ENCODE measurements at places on chromosomes 2 and 18.
A peak's percentile ranks its signal among the peaks of the same experiment; 100 is the strongest.

- DNase-seq: no peak
Observed at GRCh38 chr18:8757396-8757997, 52.1 kb downstream of the MTCL1 start.

DNA sequence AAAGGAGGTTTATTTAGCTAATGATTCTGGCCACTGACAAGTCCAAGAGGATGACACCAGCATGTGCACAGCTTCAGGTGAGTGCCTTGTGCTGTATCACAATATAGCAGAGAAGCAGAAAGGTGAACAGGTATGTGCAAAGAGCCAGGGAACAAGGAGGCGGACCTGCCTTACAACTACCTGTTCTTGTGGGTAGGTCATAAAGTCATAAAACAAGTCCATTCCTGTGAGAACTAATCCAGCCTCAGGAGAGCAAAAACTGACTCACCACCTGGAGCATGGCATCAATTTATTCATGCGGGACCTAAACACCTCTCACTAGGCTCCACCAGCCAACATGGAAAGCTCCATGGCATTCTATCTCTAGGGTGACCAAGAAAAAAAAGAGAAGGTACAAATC is 234.2 kb downstream of the ASXL3 start:
- no peak for DNase-seq

- peak; percentile 28 for DNase-seq
Observed at GRCh38 chr2:66436581-66437001, 1.7 kb downstream of the MEIS1 start.

DNA sequence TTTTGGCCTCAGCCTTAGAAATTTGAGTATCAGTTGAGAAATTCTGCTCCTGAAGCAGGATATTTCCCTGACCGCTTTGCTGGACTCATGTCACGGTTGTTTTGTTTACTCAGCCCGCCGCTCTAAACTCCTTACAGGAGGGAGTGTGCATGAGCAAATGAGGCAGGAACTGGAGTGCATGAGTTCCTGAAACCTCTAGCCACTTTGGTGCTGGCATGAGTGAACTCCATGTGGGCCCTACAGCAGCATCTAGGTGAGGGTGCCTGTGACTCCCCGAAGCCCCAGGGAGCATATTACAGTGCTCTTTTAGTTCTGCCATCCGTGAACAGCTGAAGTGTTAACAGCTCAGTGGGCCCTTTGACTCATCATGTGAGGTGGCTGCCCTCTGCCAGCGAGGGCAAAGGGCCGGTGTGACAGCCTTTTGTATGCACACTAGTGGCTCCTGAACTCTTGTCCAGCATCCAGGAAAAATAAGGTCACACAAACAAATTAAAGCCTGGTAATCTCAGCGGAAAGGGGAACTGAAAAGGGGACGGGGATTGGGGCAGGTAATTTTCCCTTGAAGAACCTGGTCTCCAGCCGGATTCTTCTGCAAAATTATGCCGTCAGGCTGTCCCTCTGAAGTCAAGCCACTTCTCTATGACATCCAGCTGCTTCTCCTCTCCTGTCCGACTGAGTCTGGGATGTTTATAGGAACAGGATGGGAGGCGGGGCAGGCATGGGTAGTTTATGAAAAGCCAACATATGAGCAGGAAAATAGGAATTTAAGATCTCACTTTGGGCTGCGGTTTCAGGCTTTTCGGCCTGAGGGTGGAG is 1668.7 kb downstream of the SUCLG1 start:
- DNase-seq: no peak

GRCh38 chr2:16140771-16141640 is 200.7 kb downstream of the MYCN start:
- DNase-seq: no peak

- no peak for DNase-seq
Observed at GRCh38 chr2:106144621-106145331, 49.3 kb downstream of the UXS1 start.

DNA sequence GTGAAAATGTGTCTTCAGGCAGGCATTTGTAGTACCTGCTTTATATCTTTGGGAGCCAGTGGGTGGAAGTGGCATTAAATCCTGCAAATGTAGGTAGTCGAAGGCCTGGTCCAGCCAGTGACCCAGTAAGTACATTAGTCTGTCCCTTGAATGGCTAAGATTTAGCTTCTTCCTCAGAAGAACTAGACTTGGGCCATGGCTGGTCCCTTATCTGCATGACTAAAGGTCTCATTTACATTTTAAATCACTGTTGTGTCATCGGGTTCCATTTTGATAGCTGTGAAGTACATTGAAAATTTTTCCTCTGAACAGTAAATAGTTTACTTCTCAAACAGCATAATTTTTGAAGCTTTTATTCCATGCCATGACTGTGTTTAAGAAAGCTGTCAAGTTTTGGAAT is 438.4 kb upstream of the KLHL29 start:
- DNase-seq: no peak

- peak; percentile 60 for DNase-seq
Observed at GRCh38 chr18:79798999-79799370, 1.2 kb downstream of the KCNG2 start.

GRCh38 chr2:30686000-30686399 is 121.2 kb downstream of the CAPN13 start:
- DNase-seq: no peak

DNA sequence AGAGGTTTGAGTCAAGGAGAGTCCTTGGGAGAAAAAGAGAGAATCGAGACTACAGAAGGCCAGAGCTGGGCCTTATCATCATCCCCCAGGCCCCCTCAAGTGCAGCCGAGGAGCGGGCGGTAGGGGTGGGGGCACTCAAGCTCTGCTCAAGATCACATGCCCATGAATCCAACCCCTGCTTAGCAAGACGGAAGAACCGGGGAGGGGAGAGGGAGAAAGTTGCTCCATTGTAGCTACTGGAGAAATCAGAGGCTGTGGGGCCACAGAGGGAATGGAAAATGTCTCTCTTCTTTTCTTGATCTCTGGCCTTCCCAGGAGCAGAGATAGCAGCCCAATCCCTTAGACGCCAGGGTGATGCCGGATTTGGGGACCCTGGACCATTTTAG is 14.6 kb downstream of the SLC4A3 start:
- no peak for DNase-seq

- DNase-seq: no peak
Observed at GRCh38 chr2:34787341-34787740, 1188.2 kb upstream of the FAM98A start.

GRCh38 chr18:21960189-21960588 is 209.2 kb upstream of the GATA6 start:
- DNase-seq: no peak

DNA sequence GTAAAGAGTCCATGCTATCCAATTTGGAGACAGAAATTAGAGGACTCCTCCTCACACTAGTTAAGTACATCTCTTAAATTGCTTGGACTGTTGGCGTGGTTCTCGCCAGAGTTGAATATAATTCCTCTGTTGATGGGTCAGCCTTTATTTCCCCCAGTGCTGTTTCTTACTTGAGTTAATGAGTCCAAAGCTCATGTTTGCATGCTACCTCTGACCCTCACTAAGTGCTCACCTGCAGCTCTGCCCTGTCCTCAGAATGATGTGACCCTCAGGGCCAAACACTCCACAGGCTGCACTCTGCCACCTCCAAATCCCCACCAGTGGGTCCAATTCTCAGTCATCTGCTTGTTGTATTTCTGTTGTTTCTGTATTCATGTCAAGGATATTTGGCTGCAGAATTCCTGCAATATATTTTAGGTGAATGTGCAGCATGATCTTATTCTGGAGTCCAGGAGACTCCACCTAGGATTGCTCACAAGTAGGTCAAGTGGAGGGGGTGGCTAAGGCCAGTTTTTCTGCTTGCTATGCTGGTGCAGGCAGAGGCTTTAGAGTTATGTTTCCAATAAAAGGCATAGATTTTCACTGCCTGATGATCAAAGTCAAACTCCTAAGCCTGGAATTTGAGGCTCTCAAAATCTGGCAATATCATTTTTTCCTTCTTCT is 37.8 kb downstream of the RDH14 start:
- DNase-seq: no peak

DNA sequence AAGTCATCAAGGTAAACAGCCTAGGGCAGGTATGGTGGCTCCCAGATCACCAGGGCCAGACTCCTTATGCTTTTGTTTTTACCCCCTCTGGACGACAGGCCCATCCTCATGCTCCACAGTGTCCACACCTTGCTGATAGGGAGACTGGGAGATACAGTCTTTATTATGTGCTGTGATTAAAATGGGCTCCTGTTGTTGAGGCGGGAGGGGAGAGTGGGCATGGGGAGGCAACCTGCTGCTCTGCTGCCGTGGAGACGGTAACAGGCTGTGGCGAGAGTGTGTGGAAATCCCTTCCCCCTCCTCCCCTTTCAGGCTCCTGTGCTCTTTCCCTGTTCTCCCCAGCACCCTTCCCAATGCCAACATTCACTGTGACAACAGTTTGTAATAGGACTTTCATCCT is 38.2 kb upstream of the PNO1 start:
- no peak for DNase-seq

GRCh38 chr2:191571163-191571769 is 106.7 kb upstream of the NABP1 start:
- DNase-seq: peak; percentile 20

DNA sequence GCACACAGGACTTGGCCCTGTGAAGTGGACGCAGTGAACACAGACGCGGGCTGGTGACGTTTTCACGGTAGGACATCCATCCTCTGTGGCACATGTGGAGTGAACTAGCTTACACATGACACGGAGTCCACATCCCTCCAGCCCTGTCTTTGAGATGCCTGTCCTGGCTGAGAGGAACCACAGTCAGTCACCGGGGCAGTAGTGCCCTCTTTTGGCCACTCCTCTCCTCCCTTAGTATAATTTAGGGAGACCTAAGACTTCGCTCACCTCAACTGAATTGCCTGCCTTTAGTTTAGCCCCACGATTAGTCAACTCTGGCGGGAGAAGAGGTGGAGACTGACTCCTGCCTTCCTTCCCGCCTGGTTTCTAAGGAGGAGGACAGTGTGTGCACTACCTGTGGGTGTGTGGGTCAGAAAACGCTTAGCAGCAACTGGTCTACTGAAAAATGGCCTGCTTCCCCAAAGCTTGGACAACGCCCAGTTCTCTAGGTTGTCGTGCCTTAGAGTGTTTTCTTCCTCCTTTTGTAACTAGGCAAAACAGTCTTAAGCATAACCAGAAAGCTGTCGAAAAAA is 70.6 kb downstream of the MBP start:
- peak; percentile 67 for DNase-seq

DNA sequence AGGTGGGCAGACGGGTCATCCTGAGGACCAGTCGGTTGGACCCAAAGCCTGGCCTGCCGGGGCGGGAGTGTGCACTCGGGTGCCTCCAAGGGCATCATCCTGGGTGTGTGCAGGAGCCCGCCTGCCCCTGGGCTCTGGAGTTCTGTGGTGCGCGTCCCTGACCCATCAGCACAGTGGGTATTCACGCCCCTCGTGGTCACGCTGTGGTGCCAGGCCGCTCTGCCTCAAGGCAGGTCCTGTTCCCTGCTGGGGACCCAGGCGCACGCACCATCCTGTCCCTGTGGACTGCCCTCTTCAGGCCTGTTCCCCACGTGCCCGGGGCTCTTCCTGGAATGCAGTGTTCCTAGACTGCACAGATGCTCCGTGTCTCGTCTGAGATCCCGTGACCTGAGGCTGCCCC is 14.3 kb upstream of the D2HGDH start:
- no peak for DNase-seq

- DNase-seq: no peak
Observed at GRCh38 chr2:33782395-33783230, 183.5 kb upstream of the FAM98A start.

DNA sequence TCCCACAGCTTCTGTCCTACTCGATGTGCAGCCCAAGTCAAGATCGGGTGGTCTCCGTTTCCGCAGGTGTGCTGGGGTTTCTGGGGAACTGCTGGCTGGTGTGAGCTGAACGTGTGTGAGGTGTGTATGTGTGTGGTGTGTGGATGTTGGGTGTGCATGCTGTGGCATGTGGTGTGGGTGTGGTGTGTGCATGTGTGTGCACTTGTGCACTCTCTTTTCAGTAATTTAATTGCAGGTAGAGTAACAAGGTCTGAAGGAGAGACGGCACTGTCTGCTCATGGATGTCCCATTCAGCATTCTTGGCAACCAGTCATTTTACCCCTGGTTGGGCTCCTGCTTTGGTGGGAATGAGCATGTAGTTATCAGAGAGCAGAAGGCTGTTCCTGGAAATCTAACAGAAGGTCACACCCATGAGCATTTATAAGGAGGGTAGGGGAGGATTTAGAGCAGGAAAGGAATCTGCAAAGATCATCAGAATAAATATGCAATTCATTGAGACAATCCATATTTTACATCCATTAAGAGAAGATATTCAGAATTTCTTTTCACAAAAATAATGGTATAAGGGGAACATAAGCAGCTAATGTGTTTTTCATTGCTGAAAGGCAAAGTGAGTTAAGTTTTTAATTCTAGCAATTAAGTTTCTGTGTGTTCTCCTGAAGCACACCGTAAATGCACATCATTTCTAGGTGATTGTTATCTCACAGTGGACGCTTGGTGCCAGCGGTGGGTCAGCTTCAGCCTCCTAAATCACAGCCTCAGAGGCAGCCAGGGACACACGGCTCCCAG is 60.7 kb downstream of the ADI1 start:
- no peak for DNase-seq

DNA sequence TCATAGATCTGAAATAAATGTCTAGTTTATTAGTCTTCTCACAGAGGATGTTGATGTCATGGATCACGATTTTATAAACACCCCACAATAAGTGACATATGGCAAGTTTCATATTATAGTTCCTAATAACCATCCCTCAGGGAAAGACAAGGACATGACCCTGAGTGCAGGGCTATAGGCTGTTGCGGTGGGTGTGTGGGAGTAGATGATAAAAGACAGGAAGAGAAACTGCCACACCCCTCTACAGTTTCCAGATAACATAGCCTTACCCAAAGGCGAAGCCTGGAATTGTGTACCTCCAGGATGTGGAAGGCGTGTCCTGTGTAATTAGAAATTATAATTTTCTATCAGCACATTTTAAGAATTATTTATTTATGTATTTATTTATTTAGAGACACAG is 2.4 kb upstream of the NEDD4L start:
- no peak for DNase-seq

- no peak for DNase-seq
Observed at GRCh38 chr2:143148011-143148410, 18.8 kb downstream of the ARHGAP15 start.

DNA sequence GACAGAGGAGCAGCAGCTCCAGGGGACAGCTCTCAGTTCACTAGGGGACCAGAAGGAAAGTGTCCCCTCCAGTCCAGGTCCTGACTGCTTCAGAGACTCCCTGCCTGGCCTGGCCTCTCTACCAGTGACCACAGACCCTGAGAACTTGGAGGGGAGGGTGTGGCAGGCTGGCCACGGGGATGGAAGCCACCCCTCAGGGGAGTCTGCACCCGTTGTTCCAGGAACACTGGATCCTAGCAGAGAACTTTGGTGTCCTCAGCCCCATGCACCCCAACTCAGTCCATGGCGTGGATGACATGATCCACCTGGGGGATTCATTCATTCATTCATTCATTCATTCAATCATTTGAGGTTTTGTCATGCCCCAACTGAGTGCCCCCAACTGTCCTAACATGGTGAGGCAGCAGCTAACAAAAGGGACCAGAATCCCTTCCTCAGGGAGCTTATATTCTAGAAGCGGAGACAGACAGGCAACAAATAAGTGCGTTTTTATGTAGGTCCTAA is 31.9 kb downstream of the MYO7B start:
- DNase-seq: no peak

- no peak for DNase-seq
Observed at GRCh38 chr2:75936311-75936710, 225.6 kb upstream of the GCFC2 start.

All from tongue (tissue), 3 donors.